ENCODE measurements at places on chromosomes 2 and 18.

GRCh38 chr18:75205514-75206132 lies 3.3 kb downstream of the PTGR3 start:
- no peak for DNase-seq

GRCh38 chr2:221517146-221517695 lies 54.9 kb downstream of the EPHA4 start:
- no peak for DNase-seq

DNA sequence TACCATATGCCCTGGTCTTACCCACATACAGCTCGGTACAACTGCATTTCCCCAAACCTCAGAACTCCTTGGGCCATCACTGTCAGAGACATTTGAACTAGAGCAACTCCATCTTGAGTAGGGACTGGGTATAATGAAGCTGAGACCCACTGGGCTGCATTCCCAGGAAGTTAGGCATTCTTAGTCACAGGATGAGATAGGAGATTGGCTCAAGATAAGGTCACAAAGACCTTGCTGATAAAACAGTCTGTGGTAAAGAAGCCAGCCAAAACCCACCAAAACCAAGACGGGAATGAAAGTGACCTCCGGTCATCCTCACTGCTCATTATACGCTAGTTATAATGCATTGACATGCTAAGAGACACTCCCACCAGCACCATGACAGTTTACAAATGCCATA lies 131.3 kb downstream of the PIK3C3 start:
- peak; percentile 75 for DNase-seq

GRCh38 chr2:98445177-98445682 lies 572 bp downstream of the INPP4A start:
- DNase-seq, result no peak

GRCh38 chr2:39529836-39530235 lies 92.8 kb upstream of the MAP4K3 start:
- no peak for DNase-seq

DNA sequence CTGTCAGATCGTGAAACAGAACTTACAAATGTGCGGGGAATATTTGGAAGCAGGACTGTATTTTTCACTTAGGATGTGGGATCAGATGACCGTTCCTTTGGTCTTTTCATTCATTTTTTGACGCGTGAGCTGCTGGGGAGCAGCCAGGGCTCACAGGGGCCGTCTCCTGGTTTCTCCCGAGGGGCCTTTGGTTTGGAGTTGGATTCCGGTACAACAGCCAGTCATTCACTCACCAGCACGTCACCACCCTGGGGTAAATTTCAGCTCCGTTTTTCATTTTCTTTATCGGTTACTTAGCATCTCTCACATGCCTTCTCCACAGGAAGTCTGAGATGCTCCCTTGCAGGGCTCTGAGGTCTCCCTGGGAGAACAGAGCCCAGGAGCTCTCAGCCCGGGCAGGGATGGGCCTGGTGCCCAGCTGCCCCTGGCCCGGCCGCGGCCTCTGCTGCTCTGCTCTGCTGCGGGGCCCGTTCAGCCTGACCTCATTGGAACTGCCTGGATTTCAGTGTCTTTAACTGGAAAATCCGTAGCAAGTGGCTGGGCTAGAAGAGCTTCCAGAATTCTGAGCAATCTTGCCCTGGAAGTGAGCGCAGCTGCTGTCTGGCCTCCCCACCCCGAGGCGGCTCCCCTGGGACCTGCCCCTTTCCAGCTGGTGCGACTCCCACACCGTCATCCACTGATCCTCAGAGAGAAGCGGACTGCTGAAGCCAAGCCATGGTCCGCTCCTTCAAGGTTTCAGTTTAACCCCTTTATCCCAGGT lies 335.6 kb downstream of the EIPR1 start:
- DNase-seq, result peak; percentile 7

DNA sequence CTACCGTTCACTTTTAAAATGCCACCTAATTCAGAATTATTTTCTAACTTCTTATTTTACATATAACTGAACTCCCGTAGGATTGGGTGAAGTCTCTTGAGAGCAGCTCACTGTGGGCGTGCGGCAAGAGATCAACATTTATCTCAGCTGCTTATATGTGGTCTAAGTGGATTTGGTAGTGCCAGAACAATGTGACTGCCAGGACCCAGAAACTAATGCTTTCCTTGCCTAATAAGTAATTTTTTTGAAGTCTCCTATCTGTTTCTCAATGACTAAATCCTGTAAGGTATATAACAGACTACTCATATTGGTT lies 11.2 kb upstream of the NFE2L2 start:
- peak; percentile 53 for DNase-seq

- DNase-seq, result no peak
Observed at GRCh38 chr2:213806125-213806726, 522.0 kb downstream of the SPAG16 start.

All from brain microvascular endothelial cell (primary cell).